ENCODE measurements at places on chromosomes 3 and 15. TPM values are rescaled to one million over a fixed set of nuclear protein-coding genes. Genes with fewer than 3 reads are reported as not detected.

MFSD1 gene
- total RNA-seq: 17.0 TPM

MASP1 gene
- not detected for total RNA-seq

FANCD2OS gene
- not detected for total RNA-seq

LYZL4 gene
- total RNA-seq: not detected

CCDC191 gene
- total RNA-seq: 0.99 TPM

XCR1 gene
- not detected for total RNA-seq

NR2C2 gene
- 39.1 TPM for total RNA-seq
